Right atrium auricular region (tissue), 2 donors: ENCODE measurements at places on chromosomes 3 and 15. TPM values are rescaled to one million over a fixed set of nuclear protein-coding genes. Genes with fewer than 3 reads are reported as not detected.

The PCLAF gene
- total RNA-seq: not detected

DNA sequence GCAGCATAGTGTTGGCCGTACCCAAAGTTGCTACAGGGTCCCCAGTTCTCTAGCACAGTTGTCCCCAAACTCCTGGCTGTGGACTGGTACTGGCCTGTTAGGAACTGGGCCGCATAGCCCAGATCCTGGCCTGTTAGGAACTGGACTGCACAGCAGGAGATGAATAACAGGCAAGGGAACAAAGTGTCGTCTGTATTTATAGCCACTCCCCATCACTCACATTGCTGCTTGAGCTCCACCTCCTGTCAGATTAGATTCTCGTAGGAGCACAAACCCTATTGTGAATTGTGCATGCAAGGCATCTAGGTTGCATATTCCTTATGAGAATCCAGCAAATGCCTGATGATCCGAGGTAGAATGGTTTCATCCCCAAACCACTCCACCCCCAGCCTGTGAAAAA is 604.0 kb upstream of the LMCD1 start:
- no peaks in the 10 kb centered on the region for H3K36me3 ChIP-seq
- H3K27me3 ChIP-seq: no peaks in the 10 kb centered on the region
- no peak overlapping the region for H3K27ac ChIP-seq

The SPTSSB gene
- not detected for total RNA-seq

The SLC28A2 gene
- total RNA-seq: not detected

The RABL3 gene
- total RNA-seq: 14.2 TPM

DNA sequence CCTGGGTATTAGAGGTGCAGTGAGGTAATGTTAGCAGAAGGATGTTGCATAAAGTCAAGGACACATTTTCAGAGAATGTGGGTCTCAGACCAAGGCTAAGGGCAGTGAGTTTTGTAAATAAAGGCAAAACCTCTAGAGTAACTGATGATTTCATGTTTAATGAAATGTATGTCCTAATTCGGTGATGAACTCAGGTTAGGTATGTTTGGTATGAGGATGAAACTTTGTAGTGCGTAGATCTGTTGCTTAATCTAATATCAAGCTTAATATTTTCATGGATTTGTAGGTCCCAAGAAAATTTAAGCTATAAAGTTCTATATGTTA is 3.6 kb downstream of the USP50 start:
- H3K4me3 ChIP-seq: no peak overlapping the region
- no peaks in the 10 kb centered on the region for H3K27me3 ChIP-seq
- H3K4me1 ChIP-seq: no peaks in the 10 kb centered on the region
- no peak for DNase-seq
- no peaks in the 10 kb centered on the region for H3K36me3 ChIP-seq

- H3K27me3 ChIP-seq: no peaks in the 10 kb centered on the region
- no peak overlapping the region for H3K27ac ChIP-seq
- H3K4me3 ChIP-seq: no peak overlapping the region
- no peaks in the 10 kb centered on the region for H3K4me1 ChIP-seq
Measured at GRCh38 chr15:77981281-77982126, 96.0 kb downstream of the TBC1D2B start.

DNA sequence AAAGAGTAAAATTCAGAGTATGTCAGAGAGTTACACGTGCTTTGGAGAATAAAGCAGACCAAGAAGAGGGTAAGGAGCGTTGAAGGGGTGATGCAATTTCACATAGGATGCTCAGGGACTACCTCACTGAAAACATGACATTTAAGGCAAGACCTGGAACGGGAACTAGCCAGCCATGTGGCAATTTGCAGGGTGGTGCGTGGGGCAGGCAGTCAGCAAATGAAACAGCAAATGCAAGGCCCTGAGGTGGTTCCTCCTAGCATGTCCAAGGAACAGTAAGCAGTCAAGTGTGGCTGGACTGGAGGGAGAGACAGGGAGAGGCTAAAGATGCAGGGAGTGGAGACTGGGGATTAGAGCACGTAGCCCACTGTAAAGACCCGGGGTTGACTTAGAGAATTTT is 146.1 kb upstream of the LPP start:
- H3K36me3 ChIP-seq: no peaks in the 10 kb centered on the region
- H3K27ac ChIP-seq: no peak overlapping the region
- no peak overlapping the region for H3K4me3 ChIP-seq
- no peaks in the 10 kb centered on the region for H3K4me1 ChIP-seq
- H3K27me3 ChIP-seq: no peaks in the 10 kb centered on the region

GRCh38 chr3:33732394-33732793 is 14.3 kb upstream of the CLASP2 start:
- H3K36me3 ChIP-seq: no peaks in the 10 kb centered on the region
- no peaks in the 10 kb centered on the region for H3K4me1 ChIP-seq
- no peak overlapping the region for H3K4me3 ChIP-seq
- DNase-seq: no peak

The CIDEC gene
- 1.3 TPM for total RNA-seq

The ECE2 gene
- not detected for total RNA-seq

DNA sequence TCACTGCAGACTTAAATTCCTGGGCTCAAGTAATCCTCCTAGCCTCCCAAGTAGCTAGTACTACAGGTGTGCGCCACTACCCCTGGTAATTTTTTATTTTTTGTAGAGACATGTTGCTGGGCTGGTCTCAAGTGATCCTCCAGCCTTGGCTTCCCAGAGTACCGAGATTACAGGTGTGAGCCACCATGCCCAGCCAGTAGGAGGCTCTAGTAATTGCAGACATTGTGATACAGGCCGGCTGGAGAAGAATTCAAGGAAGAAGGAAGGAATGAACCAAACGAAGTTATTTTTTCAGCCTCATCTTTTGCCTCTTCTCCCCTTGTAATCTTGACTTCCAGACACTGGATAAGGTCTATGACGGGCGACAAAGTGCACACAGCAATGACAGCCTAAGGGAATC is 3.2 kb upstream of the PPP4R2 start:
- no peak overlapping the region for H3K27ac ChIP-seq
- no peak overlapping the region for H3K4me3 ChIP-seq
- no peaks in the 10 kb centered on the region for H3K36me3 ChIP-seq
- H3K27me3 ChIP-seq: no peaks in the 10 kb centered on the region
- peaks cover 20% of the 10 kb centered on the region for H3K4me1 ChIP-seq
